ENCODE measurements at places on chromosomes 16 and 17. TPM values are rescaled to one million over a fixed set of nuclear protein-coding genes. Genes with fewer than 3 reads are reported as not detected.

GRCh38 chr16:5851393-5851982, 753.9 kb upstream of the EEF2KMT start:
- no peak for DNase-seq

DNA sequence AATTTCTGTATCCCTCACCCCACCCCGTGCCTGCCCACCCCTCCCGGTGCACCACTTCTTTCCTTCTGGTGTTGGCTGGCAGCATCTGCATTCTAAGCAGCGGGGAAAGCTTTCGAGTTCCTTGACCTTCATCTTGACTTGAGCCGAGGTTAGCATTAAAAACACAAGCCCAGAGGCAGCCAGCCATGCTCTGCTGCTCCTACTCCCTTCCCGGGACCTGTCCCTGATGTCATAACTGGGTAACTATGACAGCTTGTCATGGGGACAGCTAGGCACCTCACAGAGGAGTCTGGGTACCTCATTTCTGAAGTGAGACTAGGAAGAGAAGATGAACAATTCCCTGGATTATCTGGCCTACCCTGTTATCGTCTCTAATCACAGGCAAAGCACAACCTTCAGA, at the start of gene CFAP97D1:
Gene CFAP97D1, plus strand, starts transcription at position 301 of the 400 bp plus-strand sequence. Its CDS starts 28 bp downstream, at position 329.
- DNase-seq = no peak

GRCh38 chr17:79192503-79193351, 118.1 kb downstream of the ENGASE start:
- DNase-seq = peak; percentile 30

GRCh38 chr16:1850981-1851380, 21.0 kb downstream of the MEIOB start:
- no peak for DNase-seq

GRCh38 chr16:89044418-89045180, 49.1 kb upstream of the ACSF3 start:
- DNase-seq = no peak

DNA sequence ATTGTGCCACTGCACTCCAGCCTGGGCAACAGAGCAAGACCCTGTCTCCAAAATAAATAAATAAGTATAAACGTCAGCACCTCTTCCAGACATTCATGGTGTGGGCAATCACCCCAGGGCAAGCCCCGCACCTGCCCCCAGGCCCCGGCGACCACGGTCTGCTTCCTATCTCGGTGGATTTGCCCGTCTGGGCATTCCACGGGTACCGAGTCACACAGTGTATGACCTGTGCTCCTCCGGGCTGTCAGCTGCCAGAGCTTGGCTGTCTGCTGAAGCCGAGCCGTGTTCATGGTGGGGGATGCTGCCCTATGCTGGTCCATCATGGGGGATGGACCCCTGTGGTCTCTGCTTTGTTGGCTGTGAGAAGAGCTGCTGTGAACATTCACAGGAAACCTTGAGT, 15.4 kb downstream of the CYBC1 start:
- no peak for DNase-seq

GRCh38 chr16:62224646-62225209, 188.5 kb upstream of the CDH8 start:
- no peak for DNase-seq

DNA sequence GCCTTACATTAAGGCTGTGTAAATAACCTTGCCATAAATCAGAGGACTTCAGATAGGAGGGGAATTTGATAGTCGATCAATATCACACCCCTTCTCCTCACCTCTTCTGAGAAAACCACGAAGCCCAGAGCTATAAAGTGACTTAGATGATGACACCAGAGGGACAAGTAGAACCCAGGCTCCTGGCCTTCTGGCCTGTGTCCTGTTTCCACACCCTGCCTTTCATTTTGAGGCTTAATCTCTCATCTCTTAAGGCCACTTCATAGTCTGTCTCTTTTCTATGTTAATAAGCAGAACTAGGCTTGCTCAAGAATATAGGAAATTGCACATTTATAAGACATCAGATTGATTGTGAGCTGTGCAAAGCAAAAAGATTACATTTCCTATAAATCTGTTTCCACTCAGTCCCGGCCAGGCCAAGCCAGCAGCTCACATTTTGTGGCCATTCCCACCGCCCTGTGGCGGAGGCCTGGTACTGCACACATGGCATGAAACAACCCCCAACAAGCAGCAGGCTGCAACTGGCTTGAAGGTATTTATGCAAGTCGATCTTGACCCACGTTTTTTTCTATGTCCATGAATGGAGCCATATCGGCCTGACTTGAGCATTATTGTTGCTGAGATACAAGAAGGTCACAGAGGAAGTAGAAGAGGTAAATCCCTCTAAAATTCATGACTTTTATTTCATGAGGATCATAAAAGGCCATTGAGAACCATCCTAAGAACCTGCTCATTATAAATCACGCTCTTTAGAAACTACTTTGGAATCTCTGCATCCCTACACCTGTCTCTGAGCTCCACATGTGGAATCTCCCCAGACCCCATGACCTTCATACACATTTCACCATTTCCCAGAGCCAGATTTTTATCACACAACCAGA, 93.7 kb downstream of the PMP22 start:
- DNase-seq = peak; percentile 62

GRCh38 chr17:4739122-4740024, at the start of the genes CXCL16 and ZMYND15:
CXCL16 (minus strand) TSS chr17:4739928; CDS start chr17:4739339, 589 bp downstream.
ZMYND15 (plus strand) TSS chr17:4739833; CDS start chr17:4740549, 716 bp downstream.
- peak; percentile 22 for DNase-seq

DNA sequence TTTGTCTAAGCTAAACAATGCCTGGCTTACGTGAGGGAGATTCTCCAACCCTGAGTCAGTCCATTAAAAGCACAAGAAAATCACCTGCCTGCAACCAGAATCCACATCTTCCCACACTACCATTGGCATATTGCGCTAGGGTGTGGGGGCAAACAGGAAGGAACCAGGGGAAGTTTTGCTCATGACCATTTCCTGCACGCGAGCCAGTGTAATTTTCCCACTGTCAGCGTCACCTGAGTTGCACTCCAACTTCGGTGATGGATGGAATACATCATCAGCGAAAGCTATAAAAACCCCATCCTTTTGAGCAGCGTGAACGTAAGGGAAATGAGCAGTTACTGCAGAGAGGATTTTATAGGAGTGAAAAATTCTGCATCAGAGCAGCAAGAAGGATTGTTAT, 167.9 kb upstream of the NOL11 start:
- DNase-seq = no peak

- no peak for DNase-seq
These were observed 55.1 kb upstream of the CLEC3A start for GRCh38 chr16:77967054-77967904.

DNA sequence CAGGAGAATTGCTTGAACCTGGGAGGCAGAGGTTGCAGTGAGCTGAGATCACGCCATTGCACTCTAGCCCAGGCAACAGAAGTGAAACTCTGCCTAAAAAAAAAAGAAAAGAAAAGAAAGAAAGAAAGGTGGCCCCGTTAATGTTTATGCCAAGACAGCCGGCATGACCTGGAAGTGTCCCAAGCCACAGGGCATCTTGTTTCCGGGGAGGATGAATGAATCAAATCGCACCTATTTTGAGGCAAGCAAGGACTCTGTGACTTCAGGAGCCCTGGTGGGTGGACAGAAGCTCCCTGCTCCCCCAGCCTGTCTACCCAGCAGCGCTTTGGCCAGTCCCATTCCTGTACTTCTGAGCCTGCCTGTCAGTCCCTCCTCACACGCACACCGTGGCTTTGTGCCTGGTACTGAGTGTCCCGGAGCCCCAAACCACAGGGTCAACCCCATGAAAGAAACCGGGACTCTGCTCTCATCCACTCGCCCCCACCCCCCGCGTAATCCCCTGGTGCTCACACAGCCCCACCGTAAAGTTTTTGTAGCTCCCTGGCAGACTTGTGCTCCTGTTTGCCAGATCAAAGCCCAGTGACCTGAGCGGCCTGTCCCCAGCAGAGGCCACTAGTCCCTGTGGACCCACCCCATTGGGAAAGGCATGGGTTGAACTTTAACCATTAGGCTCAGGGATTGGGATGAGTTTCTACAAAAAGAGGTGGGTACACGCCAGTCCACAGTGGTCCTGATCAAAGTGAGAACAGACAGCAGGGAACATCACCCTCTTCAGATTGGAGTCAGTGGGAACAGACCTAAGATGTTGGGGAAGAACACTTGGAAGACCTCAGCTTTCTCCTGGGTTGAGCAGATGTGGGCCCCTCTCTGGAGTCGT, 19.3 kb downstream of the CD2BP2 start:
- no peak for DNase-seq

DNA sequence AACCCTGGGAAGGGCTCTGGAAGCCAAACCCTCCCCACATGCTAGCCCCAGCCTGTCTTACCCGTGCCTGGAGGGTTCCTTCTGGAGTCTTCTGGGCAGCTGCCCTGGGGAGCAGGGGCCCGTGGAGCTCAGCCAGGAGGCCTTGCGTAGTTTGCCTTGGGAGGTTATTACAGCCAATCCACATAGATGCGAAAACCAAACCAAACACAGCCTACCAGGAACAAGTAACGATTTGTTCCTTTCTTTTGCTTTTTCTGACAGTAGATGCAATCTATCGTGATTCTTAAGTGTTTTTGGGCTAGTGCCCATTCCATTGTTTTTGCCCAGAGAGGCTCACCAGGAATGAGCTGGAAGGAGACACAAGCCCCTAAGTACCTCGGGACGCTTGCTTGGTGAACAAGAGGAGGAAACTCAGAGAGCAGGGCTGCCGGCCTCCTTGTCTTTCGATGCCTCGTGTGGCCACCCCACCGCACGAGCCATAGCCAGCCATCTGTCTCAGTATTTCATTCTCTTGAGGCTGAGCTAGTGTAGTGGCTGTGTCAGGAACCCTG, 102.7 kb upstream of the NOL11 start:
- DNase-seq = no peak

- no peak for DNase-seq
These were observed 12.3 kb downstream of the MEIOB start for GRCh38 chr16:1859650-1860049.

DNA sequence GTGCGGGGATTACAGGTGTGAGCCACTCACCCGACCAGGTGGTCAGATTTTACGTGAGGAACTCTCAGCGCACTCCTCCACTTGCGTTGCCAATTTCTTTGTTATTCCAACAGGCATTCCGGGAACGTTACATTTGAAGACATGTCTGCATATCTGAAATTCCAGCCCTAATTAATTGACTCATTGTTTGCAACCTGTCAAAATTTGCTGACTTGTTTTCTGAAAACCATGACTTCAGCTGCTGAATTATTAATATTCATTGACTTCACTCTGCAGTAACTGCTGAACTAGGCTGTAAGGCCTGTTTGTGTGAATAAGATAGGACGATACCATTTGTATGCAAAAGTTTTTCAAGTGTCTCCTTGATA, 16.6 kb downstream of the G6PC1 start:
- no peak for DNase-seq

DNA sequence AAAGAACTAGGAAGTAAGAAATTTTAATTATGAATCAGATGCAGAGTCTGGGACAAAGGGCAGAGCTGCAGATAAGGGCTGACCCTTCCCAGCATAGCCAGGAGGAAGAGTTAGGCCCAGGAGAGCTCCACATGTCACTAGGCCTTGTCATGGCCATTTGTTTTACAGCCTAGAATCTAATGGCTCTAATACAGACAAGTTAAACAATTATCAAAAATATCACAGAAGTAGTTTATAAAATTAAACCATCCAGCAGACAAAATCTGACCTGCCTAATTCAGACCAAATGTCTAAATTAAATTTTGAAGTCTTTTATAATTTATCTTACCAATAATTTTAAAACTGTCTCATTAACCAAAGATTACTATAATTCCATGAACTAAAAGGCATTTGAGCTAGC, 1369.5 kb downstream of the CDH11 start:
- DNase-seq = no peak

DNA sequence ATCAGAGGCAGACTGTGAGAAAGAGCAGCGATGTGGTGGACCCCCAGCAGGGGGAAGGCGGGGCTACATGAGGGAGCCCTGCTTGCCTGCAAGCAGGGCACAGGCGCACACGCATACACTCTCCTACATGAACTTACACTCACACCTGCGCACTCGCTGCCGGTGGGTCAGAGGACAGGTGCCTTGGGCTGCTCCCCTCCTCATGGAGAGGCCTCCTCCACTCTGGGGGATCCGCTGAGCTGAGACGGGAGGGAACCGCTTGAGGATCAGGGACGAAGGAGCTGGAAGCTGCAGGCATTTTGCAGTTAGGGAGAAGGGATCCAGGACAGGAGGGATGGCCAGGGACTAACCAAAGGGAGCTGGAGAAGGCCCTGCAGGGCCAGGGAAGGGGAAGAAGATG, 14.2 kb downstream of the OSBPL7 start:
- no peak for DNase-seq

GRCh38 chr17:57644326-57644725, 100.8 kb downstream of the CCDC182 start:
- no peak for DNase-seq

DNA sequence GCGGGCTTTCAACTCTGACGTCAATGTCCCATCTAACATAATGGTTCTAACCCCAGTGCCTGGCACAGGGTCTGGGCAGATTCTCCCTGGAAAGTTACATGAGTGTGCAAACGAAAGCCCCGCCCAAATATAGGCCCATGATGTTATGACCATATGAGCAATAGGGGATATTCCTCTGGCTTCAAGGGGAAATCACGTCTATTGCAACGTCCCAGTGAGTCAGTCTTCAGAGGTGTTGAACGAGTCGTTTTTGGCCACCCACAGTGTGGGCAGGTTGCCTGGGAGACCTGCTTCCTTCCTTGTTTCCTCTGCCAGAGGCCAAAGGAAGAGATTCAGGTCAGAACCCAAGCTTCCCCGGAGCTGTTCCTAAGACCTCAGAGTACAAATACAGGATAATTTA, 30.3 kb downstream of the PIK3R5 start:
- peak; percentile 62 for DNase-seq

DNA sequence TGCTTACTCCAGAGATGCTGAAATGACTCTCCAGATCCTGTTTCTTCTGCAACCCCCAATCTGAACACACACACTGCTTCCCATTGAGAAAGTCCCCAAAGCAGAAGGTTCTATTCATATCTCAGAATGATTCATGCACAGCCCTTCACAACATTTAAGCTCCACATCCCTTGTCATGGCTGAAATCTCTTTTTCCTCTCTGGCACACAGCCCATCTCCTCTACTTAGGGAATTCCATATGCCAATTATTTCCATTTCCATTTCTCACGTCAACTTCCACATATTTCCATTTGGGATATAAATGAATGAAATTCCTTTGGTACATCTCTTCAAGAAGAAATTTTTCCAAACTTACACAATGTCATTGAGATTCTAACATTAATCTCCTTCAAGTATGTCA, 119.6 kb downstream of the CDH11 start:
- no peak for DNase-seq

The C1QL1 gene
- total RNA-seq = 0.84 TPM

The CCDC47 gene
- 66.5 TPM for total RNA-seq

The PIPOX gene
- 0.35 TPM for total RNA-seq

The PDIA2 gene
- total RNA-seq = 0.64 TPM

The LGALS9B gene
- 1.9 TPM for total RNA-seq

The CAPNS2 gene
- total RNA-seq = not detected

The VPS35L gene
- 26.2 TPM for total RNA-seq

All from NCI-H460 (cell line).